ENCODE measurements at places on chromosomes 7 and 10. TPM values are rescaled to one million over a fixed set of nuclear protein-coding genes. Genes with fewer than 3 reads are reported as not detected.

VSTM4 gene
- under 0.01 TPM for total RNA-seq

CYP2C19 gene
- total RNA-seq, result not detected

FAM13C gene
- 0.24 TPM for total RNA-seq

OPALIN gene
- total RNA-seq, result not detected

CAMK1D gene
- total RNA-seq, result 2.2 TPM

GRM8 gene
- not detected for total RNA-seq

CHAT gene
- total RNA-seq, result not detected

GIMAP4 gene
- total RNA-seq, result 2.2 TPM

CLIP2 gene
- total RNA-seq, result 12.6 TPM

CPA2 gene
- not detected for total RNA-seq

GAD2 gene
- not detected for total RNA-seq

KNDC1 gene
- total RNA-seq, result under 0.01 TPM

AGBL3 gene
- total RNA-seq, result 0.64 TPM

Data from tracheal epithelial cell (primary cell).